ENCODE measurements at places on chromosomes 11 and 22.

- DNase-seq, result no peak
These were observed 603.4 kb downstream of the BRD1 start for GRCh38 chr22:49224243-49224642.

DNA sequence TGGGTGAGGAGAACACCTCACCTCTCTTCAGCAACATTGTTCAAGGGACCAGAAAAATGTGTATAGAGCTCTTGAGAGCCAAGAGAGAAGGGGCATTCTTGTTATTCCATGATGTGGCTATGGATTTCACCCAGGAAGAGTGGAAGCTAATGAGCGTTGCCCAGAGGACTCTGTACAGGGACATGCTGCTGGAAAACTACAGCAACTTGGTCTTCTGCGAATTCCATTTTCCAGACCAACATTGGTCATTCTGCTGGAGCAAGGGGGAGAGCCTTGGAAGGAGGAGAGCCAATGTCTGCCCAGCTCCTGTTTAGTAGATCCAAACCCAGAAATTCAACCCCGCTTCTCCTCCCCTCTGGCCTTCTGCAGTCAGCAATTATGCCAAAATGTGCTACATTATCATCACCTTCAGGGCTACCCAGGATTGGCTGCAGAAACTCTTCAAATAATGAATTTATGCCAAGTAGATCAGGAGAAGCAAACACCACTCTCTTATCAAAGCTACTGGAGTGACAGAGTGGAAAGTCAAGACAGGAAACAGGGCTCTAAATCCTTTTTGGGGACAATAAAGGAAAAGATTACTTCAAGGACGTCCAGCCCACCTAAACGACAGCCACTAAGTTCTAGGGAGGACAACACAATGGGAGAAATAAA lies 707.5 kb upstream of the LUZP2 start:
- no peak for DNase-seq

- no peak for DNase-seq
These were observed 7.3 kb downstream of the DGCR6L start for GRCh38 chr22:20312396-20313191.

DNA sequence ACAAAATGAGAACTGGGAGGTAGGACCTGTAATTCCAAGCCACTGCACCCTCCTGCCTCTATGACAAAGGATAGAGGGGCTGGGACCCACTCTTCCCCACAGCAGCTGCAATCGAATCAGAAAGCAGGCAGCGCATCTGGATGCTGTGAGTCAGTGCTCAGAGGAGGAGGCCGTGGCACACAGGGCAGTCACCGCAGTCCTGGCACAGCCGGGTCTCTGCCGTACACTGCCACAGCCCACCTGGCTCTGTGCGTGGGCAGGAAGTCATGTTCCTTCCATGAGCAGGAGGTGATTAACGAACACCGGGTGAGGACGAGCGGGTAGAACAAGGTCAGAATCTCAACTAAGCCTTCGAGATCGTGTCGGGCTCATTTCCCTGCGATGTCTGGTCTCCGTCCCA lies 30.2 kb upstream of the PPFIA1 start:
- no peak for DNase-seq

DNA sequence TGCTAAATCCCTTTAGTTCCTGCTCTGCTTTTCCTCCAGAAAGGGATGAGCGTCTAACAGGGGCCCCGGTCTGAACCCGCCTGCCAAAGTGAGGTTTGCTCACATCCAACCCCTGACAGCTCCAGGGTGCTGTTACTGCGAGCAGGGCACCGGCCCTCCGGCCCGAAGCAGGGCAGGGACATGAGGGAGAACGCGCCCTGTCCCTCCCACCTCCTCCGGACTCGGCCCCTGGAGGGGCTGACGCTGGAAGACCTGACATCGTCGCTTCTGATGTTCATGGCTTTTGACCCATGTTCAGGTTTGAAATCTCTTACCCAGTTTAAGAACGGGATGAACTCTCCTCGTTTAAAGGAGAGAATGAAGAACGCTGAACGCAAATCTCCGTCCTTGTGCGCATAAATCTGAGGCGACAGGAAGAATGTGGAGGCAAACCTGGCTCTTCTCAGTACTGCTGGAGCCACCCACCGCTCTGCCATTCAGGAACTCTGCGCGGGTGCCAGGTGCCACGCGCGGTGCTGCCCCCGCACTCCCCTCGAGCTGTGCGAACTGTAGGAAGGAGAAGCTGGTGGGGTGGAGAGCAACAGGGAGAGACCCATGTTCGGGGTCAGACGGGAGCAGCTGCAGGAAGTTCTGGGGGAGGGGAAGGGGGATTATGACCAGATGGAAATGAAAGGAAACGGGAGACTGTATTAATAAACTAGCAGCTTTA lies 826 bp upstream of the EEF1G start:
- DNase-seq, result no peak

- DNase-seq, result no peak
These were observed 490.1 kb downstream of the OPCML start for GRCh38 chr11:133041928-133042882.

DNA sequence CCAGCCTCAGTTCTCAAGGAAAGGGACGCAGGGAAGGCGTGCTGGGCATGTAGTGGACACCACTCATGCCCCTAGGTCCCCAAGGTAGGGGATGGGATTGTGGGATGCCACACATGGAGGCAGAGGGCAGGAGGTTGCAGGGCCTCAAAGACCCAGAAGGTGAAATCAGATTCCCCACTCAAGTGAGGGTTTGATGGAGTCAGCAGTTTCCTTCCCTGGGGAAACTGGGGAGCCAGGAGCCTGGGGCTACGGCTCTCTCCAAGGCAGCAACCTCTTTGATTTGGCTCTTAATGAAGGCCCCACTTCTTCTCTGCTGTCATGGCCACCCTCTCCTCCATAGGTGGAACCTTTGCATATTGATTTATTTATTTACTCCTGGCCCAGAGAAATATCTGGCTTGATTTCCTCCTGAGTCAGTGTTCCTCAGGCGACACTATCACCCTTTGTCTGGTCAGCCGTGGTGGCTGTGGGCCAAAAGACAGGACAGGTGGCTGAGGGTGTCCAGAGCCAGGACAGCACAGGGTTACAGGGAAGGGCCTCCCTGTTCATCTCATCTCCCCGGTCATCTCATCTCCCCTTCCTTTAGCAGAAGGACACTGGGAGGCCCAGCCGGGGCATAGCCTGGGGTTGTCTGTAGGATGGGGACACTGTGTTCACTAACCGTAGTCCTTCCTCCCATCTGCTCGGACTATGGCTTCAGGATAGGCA lies 9.6 kb downstream of the GNAZ start:
- DNase-seq, result no peak

GRCh38 chr22:20203552-20204201 lies 52.8 kb upstream of the CCDC188 start:
- DNase-seq, result no peak

DNA sequence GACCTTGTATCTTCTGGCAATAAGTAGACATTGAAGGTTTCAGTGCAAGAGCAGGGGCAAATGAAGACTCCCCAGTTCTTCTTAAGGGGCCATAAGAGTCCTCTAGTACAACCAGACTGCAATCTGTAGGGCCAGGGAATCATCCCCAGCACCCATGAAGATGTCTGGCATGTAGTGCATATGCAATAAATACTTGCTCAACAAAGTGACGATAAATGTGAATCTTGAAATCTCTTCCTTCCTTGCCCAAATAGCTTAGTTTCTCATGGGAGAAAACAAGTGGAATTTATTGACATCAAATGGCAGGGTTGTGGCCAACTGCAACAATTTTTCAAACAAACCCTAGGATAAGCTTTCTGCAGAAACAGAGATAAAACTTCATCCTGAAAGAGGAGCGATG lies 107.6 kb downstream of the ABTB2 start:
- no peak for DNase-seq

DNA sequence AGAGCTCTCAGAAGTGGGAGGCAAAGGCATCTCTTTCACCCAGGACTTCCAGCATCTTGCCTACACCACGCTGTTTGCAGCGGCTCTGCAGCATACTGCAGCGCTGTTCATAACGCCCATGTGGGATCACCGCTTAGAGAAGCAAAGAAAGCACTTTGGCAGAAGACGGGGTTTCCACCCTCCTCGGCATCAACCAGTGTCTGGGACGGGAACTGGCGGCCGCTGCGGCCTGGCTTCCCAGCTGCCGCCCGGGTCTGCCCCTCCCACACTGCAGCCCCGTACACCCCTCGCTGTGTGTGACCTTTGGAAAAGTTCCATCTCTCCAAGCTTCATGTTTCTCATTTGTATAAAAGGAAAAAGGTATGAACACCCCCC lies 545 bp upstream of the TIRAP start:
- DNase-seq, result no peak

- peak; percentile 98 for DNase-seq
These were observed 24.1 kb upstream of the CDC42EP2 start for GRCh38 chr11:65290448-65291165.

DNA sequence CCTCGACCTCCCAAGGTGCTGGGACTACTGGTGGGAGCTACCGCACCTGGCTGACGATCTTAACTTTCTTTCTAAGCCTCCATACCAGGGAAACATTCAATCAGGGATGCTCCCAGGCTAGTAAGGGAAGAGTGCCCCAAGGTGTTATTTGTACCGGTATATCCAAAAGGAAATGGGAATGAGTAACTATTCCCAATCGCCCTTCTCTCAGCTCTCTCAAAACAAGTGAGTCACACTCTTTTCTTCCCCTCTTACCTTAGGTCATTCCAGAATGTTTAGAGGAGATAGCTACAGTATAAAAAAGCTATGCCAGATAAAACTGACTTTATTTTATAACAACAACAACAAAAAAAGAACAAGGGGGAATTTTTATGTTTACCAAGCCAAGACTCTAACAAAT lies 13.7 kb downstream of the DCDC1 start:
- peak; percentile 23 for DNase-seq

DNA sequence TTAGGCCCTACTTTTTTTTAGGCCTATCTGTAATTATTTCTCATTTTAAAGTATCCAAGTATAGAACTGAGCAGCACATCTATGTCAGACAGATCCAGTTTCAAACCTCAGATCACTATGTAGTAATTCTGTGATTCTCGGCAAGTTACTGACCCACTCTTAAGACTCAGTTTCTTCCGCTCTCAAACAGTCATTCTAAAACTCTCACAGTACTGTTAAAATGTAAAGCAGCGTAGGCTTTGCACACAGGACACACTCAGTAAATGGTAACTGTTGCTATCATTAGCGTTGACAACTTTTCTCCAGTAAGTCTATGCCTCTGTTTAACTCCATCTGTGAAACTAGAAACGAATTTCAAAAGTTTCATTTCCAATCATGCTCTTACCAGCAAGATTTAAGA lies 277.1 kb downstream of the TTC28 start:
- DNase-seq, result no peak

DNA sequence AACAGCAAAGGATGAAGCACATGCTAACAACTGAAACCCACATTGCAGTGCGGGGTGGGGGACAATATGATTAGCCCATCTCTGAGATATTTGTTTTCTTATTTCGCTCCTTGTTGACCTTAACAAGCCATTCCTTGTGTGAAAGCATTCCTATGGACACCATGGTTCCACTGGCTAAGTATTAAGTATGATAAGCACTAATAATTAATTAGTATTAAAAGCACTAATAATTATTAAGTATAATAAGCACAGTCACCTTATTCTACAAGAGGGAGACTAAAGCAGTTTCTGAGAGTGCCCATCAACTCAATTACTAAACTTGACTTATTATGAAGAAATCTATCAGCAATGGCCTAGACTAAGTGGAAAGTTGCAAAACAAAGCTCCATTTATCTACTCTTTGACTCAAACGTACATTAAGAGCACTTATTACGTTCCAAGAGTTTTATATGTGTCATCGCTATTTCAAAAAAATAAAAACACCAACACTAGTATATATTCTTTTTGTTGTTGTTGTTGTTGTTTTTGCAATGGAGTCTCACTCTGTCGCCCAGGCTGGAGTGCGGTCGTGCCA lies 65.3 kb downstream of the RBFOX2 start:
- DNase-seq, result no peak

DNA sequence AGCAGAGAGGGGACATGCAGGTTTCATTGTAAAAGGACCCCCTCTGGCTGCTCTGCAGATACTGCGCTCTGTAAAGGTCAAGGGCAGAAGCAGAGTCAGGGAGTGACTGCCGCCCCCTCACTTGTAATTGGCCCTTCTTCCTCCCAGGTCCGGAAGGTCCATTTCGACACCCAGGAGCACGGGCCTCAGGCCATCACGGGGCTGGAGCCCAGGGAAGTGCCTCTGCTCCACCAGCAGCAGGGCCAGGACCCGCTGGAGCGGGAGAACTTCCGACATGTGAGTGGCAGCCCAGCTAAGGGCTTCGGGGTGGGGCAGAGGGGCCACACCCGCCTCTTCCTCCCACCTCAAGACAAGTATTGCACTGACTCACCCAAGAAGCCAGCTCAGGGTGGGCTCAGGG lies 24.0 kb upstream of the LRRC10B start:
- DNase-seq, result no peak

- DNase-seq, result no peak
These were observed 9.0 kb upstream of the KCNQ1OT1 start for GRCh38 chr11:2708757-2709281.

GRCh38 chr11:61679893-61680621 lies at the start of gene DAGLA:
TSS of gene DAGLA (plus strand) at chr11:61680391. CDS start at chr11:61720156, 39,765 bp downstream.
- peak; percentile 62 for DNase-seq

GRCh38 chr11:78717041-78717440 lies 142.4 kb upstream of the NARS2 start:
- no peak for DNase-seq

DNA sequence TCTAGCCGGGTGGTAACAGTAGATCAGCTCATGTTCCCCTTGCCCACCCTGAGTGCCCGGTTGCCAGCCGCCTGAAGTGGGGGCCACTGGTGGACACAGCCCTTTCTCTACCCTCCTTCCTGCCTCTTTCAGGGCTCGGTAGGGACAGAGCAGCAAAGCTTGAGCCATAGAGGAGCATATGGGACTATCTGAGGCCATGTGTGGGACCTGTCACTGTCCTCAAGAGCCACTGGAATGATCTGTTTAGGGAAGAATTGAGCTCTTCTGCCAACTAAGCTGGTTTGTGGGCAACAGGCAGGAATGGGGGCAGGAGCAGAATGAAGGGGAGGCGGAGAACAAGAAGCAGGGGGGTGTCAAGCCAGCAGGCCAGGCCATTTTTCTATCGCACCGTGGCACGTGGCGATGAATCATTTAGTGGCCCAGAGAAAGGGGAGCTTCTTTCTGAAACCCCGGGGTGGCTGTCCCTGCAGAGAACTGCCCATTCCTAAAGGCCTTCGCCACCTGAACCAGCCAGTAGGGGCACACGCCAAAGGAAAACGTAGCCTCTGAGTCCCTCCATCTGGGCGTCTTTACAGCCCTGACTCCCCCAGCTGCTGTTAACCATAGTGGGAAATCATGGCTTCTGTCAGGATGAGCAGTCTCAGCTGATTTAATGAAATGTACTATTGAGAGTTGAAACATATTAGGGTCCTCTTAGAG lies 8.8 kb downstream of the ASPHD2 start:
- no peak for DNase-seq
